ENCODE measurements at places on chromosomes 4 and X.

- no peak for DNase-seq
These were observed 18.4 kb downstream of the XIAP start for GRCh38 chrX:123878252-123878721.

GRCh38 chr4:29770627-29771026 is 949.5 kb upstream of the PCDH7 start:
- DNase-seq, result no peak

GRCh38 chr4:119302073-119302832 is 19.7 kb downstream of the FABP2 start:
- no peak for DNase-seq

DNA sequence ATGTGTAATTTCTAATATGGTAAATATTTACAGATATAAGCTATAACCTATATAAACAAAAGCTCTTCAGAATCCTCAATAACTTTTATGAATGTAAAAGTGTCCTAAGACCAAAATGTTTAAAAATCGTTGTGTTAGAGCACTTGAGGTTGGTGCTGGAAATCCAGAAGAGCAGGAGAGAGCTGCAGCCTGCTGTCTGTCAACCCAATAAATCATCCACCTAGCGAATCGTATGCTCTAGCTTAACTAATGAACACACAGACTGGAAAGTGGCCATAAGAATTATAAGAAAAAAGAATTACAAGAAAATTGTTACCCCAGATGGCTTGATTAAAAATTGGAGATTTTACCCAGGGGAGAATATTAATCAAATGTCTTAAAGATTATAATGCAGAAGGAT is 17.0 kb downstream of the CFAP97 start:
- DNase-seq, result no peak

DNA sequence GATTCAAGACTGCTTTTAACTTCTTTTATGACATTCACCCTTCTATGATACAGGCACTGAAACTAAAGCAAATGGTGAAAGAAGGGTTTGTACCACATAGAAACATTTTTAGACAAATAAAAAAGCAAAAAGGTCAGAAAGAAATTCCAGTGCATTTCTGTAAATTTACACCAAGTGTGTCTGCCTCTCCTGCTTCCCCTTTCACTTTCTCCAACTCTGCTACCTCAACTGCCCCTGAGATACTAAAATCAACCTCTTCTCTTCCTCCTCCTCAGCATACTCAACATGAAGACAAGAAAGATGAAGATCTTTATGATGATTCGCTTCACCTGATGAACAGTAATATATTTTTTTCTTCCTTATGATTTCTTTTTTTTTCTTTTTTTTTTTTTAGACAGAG is 187.9 kb downstream of the LRBA start:
- DNase-seq, result no peak

Measured in stimulated activated CD4-positive, alpha-beta T cell treated with anti-CD3 and anti-CD28 coated beads, Interleukin-1b, Interleukin-23, amount 100 ng/mL, for 1 hour (primary cell).